ENCODE measurements at places on chromosomes 4 and X.

GRCh38 chr4:16045687-16046086, 38.1 kb downstream of the PROM1 start:
- no peak for DNase-seq

GRCh38 chrX:71241301-71241700, 12.6 kb downstream of the ZMYM3 start:
- DNase-seq, result no peak

DNA sequence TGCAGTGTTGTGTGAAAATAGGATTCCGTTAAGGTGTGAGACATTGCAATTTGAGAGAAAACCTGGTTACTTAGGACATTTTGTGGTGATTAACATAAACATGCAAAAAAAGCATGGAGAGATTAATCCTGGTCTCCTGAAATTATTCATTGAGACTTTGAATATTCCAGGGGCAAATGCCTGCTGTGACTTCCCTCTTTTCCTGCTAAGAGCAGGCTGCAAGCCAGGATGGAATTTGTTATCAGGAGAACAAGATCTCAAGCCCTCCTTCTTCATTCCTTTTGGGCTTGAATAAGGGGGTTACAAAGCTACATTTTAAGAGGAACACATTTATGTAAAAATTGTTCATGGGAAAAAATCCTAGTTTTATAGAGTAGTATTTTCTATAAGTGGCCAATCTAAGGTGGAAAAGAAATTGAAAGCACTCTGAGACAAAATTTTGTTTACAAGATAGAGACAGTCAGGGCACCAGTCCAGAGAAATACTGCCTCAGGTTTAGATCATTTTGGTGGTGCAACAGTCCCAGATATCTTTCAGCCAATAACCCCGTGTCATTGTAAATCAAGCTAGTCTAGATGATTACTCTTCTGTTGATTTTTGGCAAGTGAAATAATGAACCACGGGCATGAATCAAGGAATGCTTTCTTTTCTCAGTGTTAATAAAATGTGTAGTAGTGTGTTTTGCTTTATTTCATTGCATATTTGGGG, 1528.3 kb upstream of the AGA start:
- DNase-seq, result no peak

DNA sequence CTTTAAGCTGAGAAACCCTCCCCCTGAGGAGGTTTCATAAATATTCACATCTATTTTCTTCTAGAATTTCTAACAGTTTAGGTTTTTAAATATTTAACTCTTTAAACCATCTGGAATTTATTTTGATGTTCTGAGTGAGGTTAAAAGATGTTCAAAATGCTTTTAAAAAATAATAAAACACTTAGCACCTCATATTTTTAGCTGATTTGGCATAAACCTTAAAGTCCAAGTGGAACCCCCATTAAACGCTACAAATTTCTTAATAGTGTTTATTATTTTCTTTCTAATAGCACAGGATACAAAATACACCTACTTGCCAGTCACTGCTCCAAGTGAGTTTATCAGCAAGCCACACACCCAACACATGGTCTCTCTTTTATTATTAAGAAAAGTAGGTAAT, 277.2 kb downstream of the QDPR start:
- no peak for DNase-seq

- no peak for DNase-seq
These were observed 34.9 kb downstream of the FHDC1 start for GRCh38 chr4:152971053-152971452.

GRCh38 chr4:106266201-106266600, 49.8 kb downstream of the TBCK start:
- no peak for DNase-seq

GRCh38 chr4:5409972-5410618, 298.3 kb downstream of the EVC2 start:
- no peak for DNase-seq

GRCh38 chrX:141839856-141840255, 1.7 kb downstream of the MAGEC3 start:
- DNase-seq, result no peak

DNA sequence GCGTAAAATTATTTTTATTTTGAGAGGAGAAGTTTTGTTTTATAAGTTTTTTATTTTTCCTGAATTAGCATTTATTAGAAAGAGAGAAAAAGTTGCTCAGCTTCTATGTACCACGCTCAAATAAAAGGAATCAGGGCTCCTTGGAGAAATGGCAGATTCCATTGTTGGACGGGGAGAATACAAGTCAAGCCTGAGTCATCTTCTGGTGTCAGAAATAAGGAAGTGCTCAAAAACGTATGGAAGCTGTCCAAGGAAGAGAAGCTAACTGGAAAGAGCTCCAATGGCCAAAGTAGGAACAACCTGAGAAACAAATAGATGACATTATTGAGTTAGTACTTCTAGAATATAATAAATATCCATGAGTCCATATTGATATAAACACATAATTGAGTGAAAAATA, 89.3 kb upstream of the NEIL3 start:
- DNase-seq, result no peak

- no peak for DNase-seq
These were observed 987 bp downstream of the FREM3 start for GRCh38 chr4:143699331-143700045.

DNA sequence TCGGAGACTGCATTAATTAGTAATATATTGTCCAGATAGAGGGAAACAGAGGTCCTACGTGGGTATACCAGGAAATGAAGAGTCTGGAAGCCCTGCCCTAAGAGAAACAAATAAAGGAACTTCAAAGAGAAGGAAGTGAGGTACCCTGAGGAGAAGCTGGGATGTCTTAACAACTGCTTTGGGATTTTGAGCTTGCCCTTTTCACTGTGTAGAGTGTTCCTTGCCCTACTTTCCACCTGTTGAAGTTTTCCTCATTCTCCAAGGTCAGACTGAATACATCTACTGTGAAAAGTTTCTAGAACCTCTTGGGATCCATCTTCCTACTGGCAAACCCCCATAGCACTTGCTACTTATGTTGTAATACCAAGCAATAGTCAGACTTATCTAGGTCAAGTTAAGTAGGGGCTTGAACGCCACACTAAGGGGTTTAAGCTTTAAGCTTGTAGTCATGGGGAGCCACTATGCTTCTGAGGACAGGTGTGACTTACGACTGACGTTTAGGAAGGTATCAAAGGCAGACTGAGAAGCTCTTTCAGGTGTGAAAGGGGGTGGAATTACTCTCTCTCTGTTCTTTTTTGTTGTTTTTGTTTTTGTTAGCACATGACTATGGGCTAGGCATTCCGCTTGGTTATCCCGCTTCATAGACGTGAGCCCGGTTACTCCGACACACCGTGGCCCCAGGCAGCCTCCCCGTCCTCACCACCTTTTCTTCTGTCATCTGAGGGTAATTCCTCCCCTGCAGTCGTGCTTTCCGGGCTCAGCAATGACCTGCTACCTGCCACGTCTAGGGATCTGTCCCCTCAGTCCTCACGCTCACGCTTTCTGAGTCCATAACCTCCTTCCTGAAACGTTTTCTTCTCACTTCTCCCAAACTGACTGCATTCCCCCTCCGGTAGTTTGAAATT, 959 bp upstream of the REST start:
- no peak for DNase-seq

All from prostate gland (tissue), 2 donors.